ENCODE measurements at places on chromosomes 7 and 10.

DNA sequence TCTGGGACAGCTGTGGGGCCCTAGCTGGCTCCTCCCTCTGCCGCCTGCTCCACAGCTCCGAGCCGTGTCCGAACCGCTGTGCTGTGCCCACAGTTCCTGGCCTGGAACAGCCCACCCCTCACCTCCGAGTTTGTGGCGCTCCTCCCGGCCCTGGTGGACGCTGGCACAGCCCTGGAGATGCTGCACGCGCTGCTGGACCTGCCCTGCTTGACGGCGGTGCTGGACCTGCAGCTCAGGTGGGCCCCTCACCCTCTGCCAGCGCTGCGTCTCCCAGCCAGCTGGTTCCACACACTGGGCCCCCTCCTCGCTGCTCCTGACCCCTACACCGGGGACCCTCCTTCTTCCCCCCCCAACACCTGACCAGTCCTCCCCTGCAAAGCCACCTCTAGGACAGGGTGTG lies 12.1 kb downstream of the AP5Z1 start:
- DNase-seq = no peak

- DNase-seq = peak; percentile 99
Observed at GRCh38 chr10:3467052-3467951, 294.7 kb upstream of the PITRM1 start.

DNA sequence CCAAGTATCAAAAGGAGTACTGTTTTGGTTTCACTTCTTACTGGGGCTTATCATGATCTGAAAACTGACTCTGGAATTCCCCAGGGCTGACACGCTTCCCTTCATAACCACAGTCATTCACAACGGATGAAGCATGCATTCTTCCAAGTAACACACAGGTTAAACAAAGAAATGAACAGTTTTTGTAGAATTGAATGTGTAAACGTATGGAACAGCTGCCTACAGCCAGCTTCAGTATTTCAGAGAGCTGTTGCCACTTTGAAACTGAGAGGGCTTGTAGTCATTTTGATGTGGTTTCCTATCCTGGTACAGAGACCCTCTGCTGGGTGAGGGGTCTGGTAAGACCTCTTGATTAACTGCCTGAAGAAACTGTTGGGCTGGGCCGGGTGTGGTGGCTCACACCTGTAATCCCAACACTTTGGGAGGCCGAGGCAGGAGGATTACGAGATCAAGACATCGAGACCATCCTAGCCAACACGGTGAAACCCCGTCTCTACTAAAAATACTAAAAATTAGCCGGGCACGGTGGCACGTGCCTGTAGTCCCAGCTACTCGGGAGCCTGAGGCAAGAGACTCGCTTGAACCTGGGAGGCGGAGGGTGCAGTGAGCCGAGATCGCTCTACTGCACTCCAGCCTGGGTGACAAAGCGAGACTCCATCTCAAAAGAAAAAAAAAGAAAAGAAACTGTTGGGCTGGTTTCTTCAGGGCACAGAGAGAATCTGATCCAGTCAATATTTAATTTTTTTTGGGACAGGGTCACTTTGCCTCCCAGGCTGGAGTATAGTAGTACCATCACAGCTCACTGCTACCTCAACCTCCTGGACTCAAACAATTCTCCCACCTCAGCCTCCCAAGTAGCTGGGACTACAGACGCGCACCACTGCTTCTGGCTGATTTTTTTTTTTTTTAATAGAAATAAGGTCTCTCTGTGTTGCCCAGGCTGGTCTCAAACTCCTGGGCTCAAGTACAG lies 4.7 kb downstream of the NFE2L3 start:
- peak; percentile 90 for DNase-seq

DNA sequence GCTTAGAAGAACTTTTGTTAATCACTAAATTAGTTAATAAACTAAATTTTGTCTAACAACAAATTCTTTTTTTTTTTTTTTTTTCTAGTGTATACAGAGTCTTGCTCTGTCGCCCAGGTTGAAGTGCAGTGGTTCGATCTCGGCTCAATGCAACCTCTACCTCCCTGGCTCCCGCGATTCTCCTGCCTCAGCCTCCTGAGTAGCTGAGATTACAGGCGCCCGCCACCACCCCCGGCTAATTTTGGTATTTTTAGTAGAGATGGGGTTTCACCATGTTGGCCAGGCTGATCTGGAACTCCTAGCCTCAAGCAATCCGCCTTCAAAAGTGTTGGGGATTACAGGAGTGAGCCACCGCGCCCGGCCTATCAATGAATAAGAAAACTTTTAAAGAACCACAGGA lies 1.1 kb upstream of the IQUB start:
- no peak for DNase-seq

All from fibroblast of the aortic adventitia (primary cell).